ENCODE measurements at places on chromosomes 7 and 10. TPM values are rescaled to one million over a fixed set of nuclear protein-coding genes. Genes with fewer than 3 reads are reported as not detected.

The SPDYE18 gene
- polyA plus RNA-seq: not detected

The LIPM gene
- polyA plus RNA-seq: not detected

The WNT16 gene
- not detected for polyA plus RNA-seq

- no peak for DNase-seq
Observed at GRCh38 chr7:139937715-139938114, 108.7 kb downstream of the TBXAS1 start.

The SLC29A4 gene
- polyA plus RNA-seq: 0.50 TPM

The SEMA3C gene
- not detected for polyA plus RNA-seq

The TMEM26 gene
- not detected for polyA plus RNA-seq

GRCh38 chr10:17062955-17063484 lies 66.6 kb downstream of the CUBN start:
- no peak for DNase-seq

The HABP2 gene
- polyA plus RNA-seq: not detected

GRCh38 chr10:66218981-66219587 lies 706.8 kb upstream of the LRRTM3 start:
- no peak for DNase-seq

The VAX1 gene
- polyA plus RNA-seq: not detected

GRCh38 chr10:53314876-53315275 lies 542.3 kb upstream of the MBL2 start:
- DNase-seq: no peak

- DNase-seq: no peak
Observed at GRCh38 chr7:120097020-120097419, 176.0 kb upstream of the KCND2 start.

DNA sequence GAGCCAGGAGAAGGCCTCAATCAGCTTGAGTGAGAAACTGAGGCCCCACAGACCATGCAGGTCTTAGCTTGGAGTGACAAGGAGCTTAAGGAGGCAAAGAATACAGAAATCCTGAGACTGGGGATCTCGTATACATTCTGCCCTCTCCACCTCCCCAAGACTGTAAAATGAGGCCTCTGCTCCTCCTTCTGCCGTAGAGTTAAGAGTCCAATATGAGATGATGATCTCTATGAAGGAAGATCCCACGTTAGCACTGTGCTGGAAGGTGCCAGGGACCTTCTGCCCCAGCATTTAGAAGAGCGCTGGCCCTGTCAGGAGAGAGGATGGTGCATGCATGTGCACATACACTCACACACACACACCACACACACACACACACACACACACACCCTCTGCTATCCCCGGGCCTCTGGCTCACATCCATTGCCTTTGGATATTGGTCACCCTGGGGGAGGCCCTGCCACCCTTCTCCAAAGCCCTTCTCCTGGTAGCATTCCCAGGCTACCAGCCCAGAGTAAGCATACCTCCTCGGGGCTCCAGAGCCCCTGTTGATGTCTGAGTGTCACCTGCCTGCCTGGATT lies 15.0 kb downstream of the ZCCHC24 start:
- no peak for DNase-seq

The OR2A12 gene
- polyA plus RNA-seq: not detected

DNA sequence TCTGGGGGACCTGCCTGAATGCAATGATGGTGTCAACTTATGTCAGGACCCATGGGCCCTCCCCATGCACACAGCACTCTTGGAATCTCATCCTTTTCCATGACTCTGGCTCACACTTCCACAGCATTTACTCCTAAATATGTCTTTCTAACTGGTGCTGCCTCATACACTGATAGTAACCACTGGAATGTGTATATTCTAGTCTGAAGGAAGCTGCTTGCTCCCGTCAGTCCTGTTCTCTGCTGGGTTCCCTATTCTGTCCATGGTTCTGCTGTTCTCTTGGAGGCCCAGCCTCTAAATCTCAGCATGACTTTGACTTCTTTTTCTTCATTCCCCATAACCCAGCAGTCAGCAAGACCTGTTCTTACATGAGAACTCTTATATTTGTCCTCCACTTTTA lies 1055.1 kb downstream of the KCNMA1 start:
- DNase-seq: no peak

DNA sequence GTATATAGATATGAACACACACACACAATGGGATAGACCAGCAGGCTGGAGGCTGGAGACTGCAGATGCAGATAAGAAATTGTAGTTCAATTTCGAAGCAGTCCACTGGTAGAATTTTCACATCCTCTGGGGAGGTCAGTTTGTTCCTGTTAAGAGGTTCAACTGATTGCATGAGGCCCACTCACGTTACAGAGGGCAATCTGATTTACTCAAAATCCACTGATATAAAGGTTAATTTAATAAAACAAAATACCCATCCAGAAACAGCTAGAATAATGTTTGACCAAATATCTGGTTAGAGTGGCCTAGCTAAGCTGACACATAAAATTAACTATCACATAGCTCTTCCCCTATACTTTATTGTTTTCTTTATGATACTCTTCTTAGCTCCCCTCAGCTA lies 162.9 kb upstream of the SMIM30 start:
- DNase-seq: no peak

GRCh38 chr7:24052572-24053260 lies 231.3 kb upstream of the NPY start:
- no peak for DNase-seq

GRCh38 chr10:129939416-129940275 lies 24.4 kb downstream of the EBF3 start:
- no peak for DNase-seq

The RADIL gene
- polyA plus RNA-seq: not detected

DNA sequence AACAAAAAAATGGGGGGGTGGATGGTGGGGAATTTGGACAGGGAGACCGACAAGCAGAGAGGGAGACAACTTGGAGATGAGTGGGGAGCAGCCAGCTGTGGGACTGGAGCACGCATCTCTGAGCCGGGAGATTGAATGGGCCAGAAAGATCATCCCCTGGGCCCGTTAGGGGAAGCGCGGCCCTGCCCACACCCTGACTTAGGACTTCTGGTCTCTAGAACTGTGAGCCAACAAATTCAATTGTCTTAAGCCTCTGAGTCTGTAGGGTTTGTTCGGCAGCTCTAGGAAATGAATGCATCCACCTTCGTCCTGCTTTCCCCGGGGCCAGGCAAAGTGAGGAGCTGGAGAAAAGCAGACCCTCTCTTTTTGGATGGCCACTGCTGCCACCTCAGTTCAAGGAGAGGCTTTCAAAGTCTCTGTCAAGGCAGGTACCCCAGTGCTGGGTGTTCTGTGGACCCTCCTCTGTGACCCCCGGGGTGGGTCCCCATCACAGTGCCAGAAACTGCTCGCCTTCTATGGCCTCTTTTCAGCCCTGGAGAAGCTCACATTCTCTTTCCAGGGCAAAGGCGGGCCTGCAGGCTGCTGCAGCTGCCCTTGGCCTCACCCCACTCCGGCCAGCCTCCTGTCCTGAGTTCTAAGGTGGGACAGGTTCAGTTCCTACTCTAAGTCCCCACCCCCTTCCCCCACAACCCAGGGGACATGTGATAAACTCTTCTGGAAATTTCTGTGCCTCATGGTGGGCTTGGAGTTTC lies 423.2 kb downstream of the RPS24 start:
- DNase-seq: no peak

DNA sequence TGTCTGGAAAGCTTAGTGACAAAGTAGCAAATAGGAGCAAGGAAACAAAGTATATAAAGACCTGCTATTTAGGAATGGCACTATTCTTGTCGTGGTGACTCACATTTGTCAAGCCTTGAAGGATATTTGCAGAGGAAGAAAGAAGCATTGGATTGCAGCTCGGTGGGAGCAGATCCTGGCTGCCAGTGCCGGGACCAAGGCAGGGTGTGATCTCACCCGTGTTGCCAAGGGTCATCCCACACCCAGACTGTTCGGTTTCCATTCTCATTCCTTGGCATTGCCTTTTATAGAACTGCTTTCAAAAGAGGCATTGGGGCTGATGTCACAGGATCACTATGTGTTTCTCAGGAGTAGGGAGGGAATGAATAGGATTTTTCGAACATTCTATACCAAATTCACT lies 176.2 kb downstream of the GALNT17 start:
- no peak for DNase-seq

DNA sequence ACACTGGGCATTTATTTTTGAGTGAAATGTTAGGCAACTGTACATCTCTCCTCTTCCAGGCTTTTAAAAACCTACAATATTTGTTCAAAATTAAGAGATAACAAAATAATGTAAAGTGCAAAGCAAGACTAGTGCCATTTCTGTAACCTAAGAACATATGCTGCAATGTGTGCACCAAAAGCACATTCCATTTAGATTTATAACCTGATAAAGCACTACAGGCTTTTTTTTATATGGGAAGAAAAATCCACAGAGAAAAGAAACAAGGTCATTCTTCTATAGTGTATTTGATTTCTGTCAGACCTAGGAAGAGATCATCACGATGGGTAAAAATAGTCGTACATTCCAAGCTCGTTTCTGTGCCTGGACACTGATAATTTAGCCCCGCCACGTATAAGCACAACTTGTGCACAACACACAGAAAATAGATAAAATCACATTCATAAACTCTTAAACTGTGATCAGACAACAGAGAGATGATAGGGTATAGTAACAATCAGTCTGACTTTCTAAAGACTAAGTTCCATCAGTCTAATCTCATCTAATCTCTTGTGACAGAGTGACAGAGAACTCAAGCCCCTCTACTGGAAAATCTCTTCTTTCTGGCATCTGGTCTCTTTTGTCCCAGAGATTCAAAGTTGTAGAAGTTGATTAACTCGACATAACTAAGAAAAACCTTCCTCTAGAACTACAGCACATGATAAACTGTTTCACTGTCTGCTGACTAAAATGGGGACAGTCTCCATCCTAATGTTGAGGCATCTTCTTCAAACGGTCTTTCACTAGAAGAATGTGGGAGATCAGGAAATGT lies 6.7 kb downstream of the LAMB1 start:
- DNase-seq: no peak

DNA sequence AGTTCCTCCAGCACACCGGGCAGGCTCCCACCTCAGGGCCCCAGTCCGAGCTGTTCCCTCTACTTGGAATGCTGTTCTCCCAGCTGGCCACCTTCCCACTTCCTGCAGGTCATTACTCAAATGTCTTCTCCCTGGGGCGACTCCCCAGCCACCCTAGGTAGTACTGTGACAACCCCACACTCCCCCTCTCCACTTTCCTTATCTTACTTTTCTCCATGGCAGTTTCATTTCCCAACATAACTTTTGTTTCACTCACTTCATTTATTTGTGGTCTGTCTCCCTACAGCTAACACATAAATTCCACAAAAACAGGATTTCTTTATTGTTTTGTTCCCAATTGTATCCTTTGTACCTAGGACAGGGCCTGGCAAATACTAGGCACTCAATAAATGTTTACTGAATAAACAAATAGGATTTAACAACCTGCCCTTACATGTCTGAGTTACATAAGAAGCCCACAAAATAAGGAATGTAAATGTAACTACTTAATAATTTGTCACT lies 76.5 kb downstream of the JAZF1 start:
- DNase-seq: no peak

DNA sequence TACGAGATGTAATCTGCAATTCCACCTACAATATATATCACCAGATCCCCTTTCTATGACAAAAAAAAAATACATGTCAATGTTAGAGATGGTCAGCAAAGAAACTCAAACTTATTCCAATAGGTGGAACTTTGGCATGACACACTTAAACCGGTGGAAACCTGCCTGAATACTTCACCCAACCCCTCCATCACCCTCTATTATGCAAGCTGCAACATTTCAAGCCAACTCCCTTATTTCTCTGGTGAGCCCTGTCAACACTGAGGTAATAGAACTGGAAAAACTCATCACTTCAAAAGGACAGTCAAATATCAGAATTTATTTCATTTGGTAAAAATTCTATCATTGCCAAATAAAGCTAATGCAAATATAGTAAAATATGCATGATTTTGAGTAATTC lies 3.6 kb downstream of the ZNF438 start:
- no peak for DNase-seq

GRCh38 chr7:68432585-68432984 lies 1165.7 kb upstream of the AUTS2 start:
- no peak for DNase-seq

DNA sequence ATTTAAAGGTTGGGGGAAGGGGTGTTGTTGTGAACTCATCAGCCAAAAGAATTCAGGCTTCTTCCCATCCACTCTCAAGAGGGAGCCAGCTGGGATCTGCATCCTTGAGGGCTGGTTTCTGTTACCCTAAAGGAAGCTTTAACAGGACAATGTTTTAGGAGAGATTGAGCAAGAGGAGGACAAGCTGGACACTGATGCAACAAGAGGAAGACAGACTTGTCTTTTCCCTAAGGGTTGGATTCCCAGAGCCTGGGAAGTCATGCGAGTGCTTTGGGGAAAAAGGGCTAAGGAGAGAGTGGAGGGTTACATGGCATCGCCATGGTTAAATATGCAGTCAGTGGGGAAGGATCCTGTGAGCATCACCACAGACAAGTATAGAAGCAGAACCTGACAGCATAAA lies 47.6 kb upstream of the PDE1C start:
- DNase-seq: no peak

The AGR3 gene
- polyA plus RNA-seq: not detected

GRCh38 chr10:100519311-100520051 lies at the start of gene SEC31B:
Gene SEC31B (minus strand): TSS chr10:100519861. CDS start chr10:100516952, 2,909 bp downstream.
- no peak for DNase-seq

DNA sequence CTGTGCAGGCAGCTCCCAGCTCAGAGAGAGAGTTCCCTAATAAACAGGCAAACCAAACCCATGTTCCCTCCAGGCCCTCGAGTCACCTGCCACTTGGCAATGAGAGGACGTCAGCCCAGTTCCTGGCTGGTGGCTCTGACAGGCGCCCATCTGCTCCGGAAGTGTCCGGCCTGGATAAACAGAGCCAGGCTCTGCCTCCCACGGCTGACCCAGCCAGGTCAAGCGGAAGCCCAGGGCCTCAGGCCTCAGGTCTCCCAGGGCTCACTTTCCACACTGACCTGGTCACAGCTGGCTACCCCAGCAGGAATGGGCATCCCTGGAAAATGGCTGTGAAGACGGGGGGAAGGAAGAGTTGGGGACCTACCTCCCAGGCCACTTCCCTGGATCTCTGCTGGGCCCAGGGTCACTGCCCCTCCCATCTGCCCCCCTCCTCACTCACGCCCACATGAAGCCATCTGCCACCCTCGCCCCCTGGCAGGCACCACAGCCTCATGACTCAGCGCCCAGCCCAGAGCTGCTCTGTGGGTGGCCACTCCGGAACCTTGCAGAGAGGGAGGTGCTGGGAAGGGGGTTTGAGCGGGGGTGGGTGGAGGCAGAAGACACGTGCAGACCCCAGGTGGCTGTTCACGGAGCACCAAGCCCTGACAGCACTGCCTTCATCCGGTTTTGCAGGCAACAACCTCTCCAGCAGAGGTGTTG lies 37.4 kb upstream of the DUSP5 start:
- peak; percentile 30 for DNase-seq

The HOXA13 gene
- not detected for polyA plus RNA-seq

GRCh38 chr10:126749015-126749655 lies 78.6 kb upstream of the C10orf90 start:
- peak; percentile 6 for DNase-seq

DNA sequence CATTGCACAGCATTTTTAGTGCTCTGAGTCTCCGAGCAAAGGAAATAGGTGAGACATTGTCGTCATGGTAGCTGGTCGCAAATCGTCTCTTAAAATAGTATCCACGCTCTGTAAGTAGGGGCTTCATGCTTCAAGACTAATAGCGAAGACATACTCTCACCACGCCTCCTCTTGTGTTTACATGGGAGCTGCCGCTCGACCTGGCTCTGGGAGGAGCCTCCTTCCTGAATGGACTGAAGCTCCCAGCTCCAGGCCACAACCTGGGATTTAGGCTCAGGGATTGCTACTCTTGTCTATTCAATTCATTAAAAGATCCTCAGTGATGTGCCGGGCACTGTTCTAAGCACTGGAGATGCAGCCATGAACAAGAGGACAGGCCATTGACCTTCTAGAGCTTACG lies 196.1 kb upstream of the GALNT17 start:
- DNase-seq: no peak

GRCh38 chr10:11178606-11179515 lies 161.2 kb downstream of the CELF2 start:
- peak; percentile 92 for DNase-seq

The OPN1SW gene
- polyA plus RNA-seq: not detected

Measured in CD4-positive, alpha-beta memory T cell (primary cell).